ENCODE measurements at places on chromosomes 1 and 21.

GRCh38 chr1:165129568-165130164, 226.8 kb downstream of the LMX1A start:
- H3K27ac ChIP-seq: no peak overlapping the region
- H3K36me3 ChIP-seq: no peaks in the 10 kb centered on the region
- peaks cover 6% of the 10 kb centered on the region for H3K4me1 ChIP-seq
- DNase-seq: peak; percentile 94

DNA sequence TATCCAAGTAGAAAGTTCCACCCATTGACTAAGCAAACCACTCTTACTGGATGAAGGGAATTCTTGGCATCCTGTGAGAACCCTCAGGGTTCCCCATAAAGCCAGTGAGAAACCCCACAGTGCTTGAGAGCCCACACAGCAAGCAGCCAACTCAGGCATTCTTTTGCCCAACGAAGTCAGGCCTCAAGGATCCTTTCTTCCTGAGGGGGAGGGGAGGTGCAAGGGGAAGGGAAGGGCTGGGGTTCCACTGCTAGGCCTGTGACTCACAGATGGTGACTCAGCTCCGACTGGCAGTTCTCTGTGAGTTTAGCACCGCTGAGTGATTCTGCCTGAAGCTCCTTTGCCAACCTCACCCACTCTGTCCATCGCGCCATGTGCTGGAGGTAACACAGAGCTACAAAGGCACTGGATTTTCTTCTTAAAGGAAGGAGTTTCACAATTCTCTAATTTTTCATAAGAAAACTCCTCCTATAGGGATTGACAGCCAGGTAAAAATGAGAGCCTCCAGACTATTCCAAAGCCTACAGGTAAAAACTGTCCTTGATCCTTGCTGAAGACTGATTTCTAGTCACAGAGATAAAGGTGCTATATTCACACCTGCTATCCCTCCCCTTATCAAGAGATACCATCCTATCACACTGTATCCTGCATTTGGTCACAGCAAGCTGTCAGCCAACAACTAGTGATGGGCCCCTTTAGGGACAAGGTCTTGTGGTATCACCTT, 4.8 kb downstream of the ENO1 start:
- H3K27me3 ChIP-seq: no peaks in the 10 kb centered on the region
- peaks cover 38% of the 10 kb centered on the region for H3K36me3 ChIP-seq
- H3K4me1 ChIP-seq: peaks cover 30% of the 10 kb centered on the region
- peak; percentile 39 for DNase-seq

DNA sequence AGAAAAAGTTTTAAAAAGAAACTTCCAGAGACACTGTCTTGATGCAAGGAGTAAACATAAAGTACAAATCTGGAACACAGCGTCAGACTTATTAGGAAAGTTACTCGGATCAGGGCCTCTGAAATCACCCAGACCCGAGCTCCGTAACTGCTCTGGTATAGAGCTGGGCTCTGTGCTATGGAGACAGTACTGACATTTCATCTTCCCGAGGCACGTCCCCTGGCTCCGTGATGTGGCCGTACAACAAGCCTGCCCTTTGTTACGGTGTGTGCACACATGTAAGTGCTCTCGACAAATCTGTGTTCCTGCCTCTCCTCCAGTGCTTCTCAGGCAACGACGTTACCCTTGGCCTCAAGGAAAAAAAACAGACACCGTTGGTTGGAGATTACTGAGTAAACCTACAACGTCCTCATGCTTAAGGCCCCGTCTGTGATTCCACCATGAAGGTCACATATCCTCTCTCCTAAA, 107.0 kb upstream of the IRF2BP2 start:
- no peak overlapping the region for H3K27ac ChIP-seq
- H3K4me3 ChIP-seq: no peak overlapping the region
- no peaks in the 10 kb centered on the region for H3K36me3 ChIP-seq
- no peak for DNase-seq
- 0 out of 2 replicates have a peak, but pooled peaks cover 1% of the 10 kb centered on the region for H3K27me3 ChIP-seq

DNA sequence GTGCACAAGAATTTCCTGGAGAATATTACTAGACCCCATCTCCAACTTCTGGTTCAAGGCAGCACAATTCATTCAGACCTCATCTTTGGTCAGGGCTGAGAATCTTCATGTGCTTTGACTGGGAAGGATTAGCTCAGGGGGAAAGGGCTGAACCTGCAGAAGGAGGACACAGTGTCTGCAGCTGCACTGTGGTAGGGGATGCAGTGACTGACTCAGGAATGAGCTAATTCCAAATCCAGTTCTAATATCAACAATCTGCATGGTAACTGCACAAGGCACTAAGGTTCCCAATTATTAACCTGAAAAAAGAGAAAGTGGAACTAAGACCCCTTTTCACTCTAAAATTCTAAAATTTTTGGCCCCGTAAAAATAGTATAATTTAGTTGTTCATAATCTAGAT, 31.6 kb downstream of the TTLL7 start:
- H3K4me3 ChIP-seq: no peak overlapping the region
- no peak for DNase-seq
- no peaks in the 10 kb centered on the region for H3K27me3 ChIP-seq
- no peak overlapping the region for H3K27ac ChIP-seq
- no peaks in the 10 kb centered on the region for H3K36me3 ChIP-seq

DNA sequence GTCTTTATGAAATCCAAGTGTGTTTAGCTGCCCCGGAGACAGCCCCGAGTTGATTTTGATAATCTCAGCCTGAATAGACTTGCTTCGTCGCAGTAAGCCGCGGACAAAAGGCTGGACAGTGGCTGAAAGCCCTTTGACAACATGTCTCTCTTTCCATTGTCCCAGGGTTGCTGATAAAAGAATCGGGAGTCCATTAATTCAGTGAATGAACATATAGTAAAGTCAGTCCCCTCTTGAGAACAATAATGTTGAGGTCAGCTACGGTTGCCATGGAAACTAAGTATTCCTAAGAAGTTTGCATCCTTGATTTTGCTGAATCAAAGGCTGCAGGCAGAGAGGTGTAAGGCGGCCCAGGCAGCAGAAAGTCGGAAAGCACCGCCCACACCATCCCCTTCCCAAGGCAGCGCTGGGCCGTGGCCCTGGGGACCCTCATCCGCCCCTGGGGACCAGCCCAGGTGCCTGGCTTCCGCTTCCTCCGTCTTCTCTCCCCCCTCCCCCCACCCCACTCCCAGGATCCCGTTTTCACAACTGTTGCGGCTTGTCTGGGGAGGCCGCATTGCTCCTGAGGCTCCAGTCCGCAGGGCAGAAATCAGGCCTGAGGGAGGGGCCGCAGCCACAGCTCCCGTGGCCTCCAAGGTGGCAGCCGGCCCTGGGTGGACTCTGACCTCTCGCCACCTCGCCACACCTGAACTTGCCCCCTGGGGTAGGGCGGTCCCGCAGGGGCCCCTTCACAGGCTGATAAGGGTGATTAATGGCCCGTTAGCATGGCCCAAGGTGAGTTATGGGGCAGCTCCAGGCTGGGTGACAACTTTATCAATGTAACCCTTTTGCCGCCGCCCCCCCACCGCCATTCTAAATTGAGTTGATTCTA, 180.9 kb downstream of the PRDM16 start:
- no peak overlapping the region for H3K4me3 ChIP-seq
- H3K36me3 ChIP-seq: no peaks in the 10 kb centered on the region
- H3K27me3 ChIP-seq: peaks cover 80% of the 10 kb centered on the region

DNA sequence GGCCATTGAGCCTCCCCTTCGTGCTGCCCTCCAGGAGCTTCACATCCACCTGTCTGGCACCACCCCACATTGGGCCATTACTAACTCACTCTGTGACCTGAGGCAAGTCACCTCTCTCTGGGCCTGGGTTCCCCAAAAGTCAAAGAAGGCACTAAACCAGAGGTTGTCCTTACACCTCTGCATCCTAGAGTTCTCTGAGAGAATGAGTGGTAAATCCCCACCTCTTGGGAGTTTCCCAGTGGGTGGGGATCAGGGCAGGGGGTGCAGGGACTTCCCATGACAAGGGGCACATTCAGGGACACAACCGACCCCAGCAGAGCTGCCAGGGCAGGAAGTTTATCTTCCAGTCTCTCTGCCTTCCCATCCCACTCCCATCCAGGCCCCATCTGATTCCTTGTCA, 99.7 kb downstream of the EPHB2 start:
- H3K4me1 ChIP-seq: no peaks in the 10 kb centered on the region
- H3K4me3 ChIP-seq: no peak overlapping the region
- H3K27me3 ChIP-seq: peaks cover 100% of the 10 kb centered on the region
- no peak for DNase-seq

DNA sequence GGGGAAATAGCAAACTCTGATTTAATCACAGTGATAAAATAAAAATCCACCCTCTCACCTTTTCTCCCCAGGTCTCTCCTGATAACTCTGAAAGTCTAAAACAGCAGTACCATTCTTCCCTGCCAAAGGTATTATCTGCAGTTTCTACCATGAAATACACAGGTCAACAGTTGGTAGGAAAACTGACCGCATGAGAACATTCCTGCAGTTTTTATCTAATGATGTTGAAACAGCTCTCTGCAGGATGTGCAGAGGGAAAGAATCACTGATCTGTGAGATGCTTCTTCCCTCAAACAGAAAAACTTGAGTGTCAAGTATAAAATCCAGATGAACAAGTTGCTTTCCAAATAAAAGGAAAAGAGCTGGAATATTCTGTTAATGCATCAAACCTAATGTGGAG, 39.1 kb downstream of the KCNJ6 start:
- no peak overlapping the region for H3K27ac ChIP-seq
- H3K36me3 ChIP-seq: no peaks in the 10 kb centered on the region
- no peak for DNase-seq
- H3K27me3 ChIP-seq: no peaks in the 10 kb centered on the region
- H3K4me3 ChIP-seq: no peak overlapping the region

DNA sequence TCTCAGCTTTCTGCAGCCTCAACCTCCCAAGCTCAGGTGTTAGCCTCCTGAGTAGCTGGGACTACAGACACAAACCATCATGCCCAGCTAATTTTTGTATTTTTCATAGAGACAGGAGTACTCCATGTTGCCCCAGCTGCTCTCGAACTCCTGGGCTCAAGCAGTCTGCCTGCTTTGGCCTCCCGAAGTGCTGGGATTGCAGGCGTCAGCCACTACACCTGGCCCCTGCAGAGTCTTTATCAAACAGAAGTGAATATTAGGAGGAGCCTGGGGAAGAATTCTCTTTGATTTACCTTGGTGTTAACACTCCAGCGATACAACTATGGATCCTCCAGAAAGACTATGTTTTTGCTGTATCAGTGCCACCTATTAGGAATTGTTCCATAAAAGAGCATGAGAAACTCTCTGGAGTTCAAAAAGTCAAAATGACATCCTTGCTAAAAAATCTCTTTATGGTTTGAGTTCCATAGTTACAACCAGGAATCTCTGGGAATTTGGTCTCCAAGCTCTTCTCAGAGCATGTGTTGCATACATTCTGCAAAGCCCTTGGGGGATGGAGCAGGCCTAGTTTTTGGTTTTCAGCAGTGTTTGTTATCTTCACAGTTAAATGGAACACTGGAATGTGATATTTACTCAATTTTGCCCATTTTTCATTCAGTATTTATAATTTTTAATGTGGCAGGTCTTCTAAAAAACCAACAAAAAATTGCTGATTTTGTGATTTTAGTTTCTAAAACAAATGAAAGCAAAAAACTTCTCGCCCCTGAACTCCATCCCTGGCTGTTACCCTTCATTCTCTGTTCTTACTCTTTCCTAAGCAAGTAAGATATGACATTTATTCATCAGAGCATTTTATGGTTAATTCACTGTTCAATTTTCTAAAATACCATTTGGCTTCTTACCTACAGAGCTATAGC, 77.3 kb downstream of the OLFML2B start:
- no peaks in the 10 kb centered on the region for H3K27me3 ChIP-seq
- H3K36me3 ChIP-seq: no peaks in the 10 kb centered on the region
- DNase-seq: no peak
- no peak overlapping the region for H3K27ac ChIP-seq
- no peak overlapping the region for H3K4me3 ChIP-seq

DNA sequence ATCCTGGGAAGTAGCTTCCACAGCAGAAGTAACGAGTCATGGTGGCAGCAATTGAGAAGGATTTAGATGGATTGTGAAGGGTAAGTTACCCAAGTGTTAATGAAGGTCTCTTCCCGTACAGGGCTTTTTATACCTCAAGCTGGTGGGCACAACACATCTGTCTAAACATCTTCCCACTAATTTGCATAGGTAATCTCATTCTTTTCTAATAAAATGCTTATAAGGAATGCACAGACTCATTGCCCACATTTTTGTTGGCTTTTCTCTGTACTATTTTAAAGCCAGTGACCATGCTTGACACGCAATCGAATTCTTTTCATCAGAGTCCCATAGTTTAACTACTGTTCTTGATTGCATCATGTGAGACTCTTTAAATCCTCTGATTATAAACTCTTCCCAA, at the start of gene KRTAP7-1:
KRTAP7-1 (minus strand) TSS at position 101 of the 400 bp plus-strand sequence; CDS start at position 40, 61 bp downstream.
- no peak for DNase-seq
- H3K27ac ChIP-seq: no peak within 1 kb of the TSS
- no peaks in the 10 kb centered on the region for H3K4me1 ChIP-seq
- no peak within 1 kb of the TSS for H3K4me3 ChIP-seq

DNA sequence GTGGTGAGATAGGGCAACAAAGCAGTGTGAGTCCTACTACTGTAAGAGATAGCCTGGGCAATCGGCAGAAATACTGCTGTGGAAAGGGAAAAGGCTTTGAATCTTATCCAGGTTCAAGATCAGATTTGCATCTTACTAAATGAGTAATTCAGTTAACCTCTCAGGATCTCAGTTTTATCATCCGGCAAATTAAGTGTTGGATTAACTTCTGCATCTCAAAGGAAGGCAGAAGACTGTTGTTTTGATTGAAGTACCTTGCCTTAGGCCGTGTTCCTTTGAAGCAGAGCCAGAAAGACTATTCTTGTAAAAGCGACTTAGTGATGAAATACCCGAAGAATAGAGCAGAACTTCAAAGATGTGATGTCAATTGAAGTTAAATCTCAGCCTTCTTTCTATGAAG, 612.9 kb upstream of the USP24 start:
- H3K27ac ChIP-seq: no peak overlapping the region
- DNase-seq: no peak
- no peak overlapping the region for H3K4me3 ChIP-seq
- no peaks in the 10 kb centered on the region for H3K36me3 ChIP-seq
- no peaks in the 10 kb centered on the region for H3K27me3 ChIP-seq

DNA sequence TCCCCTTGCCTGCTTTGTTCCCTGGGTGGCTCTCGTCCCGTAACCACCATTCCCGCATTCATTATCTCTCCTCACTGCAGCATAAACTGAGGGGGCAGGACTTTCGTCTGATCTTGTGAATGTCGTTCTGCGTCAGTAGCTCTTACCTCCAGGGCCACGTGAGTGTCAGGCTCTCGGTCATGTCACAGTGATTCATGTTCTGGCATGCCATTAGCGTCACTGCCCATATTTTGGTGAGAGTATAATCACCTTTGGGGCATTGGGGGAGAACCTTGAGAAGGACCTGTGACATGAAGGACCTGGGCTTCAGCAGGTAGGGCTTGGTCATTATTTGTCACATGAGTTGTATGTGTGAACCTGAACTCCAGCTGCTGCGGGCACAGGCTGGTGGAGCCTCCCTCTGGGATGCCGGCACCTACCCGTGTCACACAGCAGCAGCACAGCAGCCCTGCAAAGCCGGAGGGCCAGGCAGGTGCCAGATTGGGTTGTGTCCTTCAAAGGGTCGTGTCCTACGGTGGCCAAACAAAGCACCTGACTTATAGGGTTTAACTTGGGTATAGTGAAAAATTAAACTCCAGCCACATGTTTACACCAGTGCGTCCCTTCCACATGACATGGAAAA, 68.5 kb downstream of the BACE2 start:
- H3K36me3 ChIP-seq: no peaks in the 10 kb centered on the region
- no peak for DNase-seq
- no peaks in the 10 kb centered on the region for H3K27me3 ChIP-seq
- H3K4me3 ChIP-seq: no peak overlapping the region
- no peaks in the 10 kb centered on the region for H3K4me1 ChIP-seq

- H3K4me1 ChIP-seq: no peaks in the 10 kb centered on the region
- no peak overlapping the region for H3K27ac ChIP-seq
- no peaks in the 10 kb centered on the region for H3K27me3 ChIP-seq
- peaks cover 3% of the 10 kb centered on the region for H3K36me3 ChIP-seq
These were observed 41.8 kb upstream of the PWP2 start for GRCh38 chr21:44065428-44065827.

All from MM.1S (cell line).